ENCODE measurements at places on chromosomes 5 and 9. TPM values are rescaled to one million over a fixed set of nuclear protein-coding genes. Genes with fewer than 3 reads are reported as not detected.

PTPDC1 gene
- 8.8 TPM for total RNA-seq

TRAF1 gene
- 7.8 TPM for total RNA-seq

SPACA9 gene
- 4.0 TPM for total RNA-seq

TIGD6 gene
- 7.5 TPM for total RNA-seq

PLCXD3 gene
- total RNA-seq: not detected

SLC36A2 gene
- not detected for total RNA-seq

UBTD2 gene
- total RNA-seq: 19.5 TPM

INSL6 gene
- not detected for total RNA-seq

PSAT1 gene
- total RNA-seq: 290 TPM

TTC16 gene
- 0.16 TPM for total RNA-seq

GABRA6 gene
- not detected for total RNA-seq

PCDHGA11 gene
- 0.96 TPM for total RNA-seq

ACTBL2 gene
- 0.56 TPM for total RNA-seq

FAM151B gene
- total RNA-seq: 2.6 TPM

ANKRD20A1 gene
- 1.2 TPM for total RNA-seq

IL17B gene
- total RNA-seq: not detected

Data from A375 (cell line).